Breast epithelium (tissue), 4 donors: ENCODE measurements at places on chromosomes 2 and 18. TPM values are rescaled to one million over a fixed set of nuclear protein-coding genes. Genes with fewer than 3 reads are reported as not detected.

DNA sequence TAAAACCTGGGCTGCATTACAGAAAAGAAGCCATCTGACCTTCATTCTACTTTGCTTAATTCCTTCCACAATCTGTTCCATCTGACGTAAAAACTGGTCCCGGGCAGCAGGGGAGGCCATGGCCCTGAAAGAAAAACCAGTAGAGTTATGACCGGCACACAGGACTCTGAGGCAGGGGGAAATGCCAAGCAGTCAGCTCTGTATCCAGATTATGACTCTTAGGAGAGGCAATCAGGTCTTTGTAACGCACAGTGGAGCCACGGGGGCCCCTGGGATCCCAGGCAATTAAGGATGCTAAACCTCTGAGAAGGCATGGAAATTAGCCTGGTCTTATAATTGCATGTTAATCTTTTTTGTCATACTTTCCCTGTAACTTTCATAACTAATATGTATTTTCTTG lies 78.4 kb downstream of the CCDC93 start:
- no peak for DNase-seq

DNA sequence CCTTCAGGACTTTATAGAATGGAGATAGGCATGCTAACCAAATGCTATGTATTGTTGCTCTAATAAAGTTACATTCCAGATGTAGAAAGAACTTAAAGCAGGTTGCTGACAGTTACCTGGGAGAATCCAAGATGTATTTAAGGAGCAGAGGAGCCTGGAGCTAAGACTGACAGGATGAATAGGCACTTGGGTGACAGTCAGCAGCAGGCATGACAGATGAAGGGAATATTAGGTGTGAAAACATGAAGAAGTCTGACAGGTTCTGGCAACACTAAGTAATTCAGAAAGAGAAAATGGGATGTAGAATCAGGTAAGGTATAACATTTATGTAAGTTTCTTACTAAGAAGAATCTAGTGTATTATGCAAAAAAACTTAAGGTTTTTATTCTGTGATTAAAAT lies 232.0 kb downstream of the DSC3 start:
- no peak for DNase-seq

DNA sequence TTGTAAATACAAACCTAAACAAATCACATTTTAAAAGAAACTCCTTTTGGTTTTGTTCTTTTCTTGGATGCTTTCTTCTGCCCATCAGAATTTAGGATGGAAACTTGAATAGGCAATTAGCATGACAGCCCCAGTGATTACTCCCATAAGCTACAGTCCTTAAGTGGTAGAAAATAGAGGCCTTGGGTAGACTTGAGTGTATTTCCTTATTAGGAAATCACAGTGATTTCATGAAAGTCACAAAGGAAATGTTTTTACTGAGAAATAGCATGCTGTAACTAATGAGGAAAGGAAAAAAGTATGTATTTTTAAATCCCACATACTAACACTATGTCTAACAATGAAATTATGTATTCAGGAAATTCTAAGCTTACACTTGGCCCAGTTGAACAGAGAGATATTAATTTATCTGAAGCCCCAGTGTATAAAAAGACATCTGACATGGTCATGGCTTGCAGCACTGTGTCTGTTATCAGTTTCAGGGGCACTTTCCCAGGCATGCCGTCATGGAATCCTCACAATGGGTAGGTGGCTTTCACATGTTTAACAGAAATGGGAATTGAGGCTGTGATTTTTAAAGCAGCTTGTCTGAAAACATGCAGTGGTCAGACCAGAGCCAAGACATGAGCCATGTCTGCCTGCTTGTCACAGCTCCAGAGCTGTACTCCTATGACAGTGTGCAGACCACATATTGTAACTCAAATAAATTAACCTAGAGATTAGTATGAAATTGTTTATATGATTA lies 79.7 kb upstream of the TRIB2 start:
- no peak for DNase-seq

Gene KIAA2012
- total RNA-seq = not detected

DNA sequence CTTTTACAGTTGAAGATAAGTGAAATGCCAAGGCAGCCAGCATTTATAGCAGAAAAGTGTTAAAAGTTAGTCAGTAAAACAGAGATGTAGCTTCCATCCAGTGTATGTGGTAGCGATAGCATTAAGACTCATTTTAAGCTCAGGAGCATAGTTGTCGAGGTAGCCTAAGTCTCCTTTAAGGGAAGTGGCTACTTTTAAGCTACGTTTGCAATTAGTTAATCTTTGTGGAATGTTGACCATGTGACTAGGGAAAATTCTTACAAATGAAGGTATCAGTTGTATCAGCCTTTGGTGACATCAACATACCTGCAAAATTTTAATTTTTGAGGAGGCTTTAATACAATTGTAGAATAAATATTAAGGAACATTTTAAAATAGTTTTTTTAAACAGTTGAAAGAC lies 61.9 kb downstream of the LHCGR start:
- no peak for DNase-seq

DNA sequence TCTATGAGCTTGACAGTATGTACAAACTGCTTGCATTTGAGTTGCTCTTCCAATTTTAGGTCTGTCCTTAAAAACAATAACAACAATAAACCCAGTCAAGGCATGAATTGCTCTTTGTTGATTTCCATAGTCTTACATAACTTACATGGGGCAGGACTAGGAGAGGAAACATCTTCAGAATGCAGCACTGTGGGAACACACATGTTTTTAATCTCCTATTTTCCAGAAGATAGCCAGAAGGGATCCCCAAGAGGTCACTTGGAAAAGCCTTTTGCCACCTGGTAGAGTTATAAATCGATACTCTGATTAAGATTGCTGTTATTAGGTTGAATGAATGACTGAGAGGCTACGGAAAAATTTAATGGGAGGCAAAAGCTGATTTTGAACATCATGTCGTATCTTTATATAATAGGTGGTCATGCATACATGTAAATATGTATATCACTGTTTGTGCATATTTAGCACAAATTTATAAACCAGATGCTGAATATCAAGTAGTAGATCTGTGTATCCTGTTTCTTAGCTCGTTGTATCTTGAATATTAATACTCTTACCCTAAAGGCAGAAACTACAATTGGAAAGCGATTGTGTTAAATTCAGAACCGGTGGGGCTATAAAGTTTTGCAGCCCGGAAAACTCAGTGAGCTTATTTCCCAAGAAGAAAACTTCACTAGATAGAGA lies 479.4 kb upstream of the TCF4 start:
- DNase-seq = no peak

Gene ZAP70
- 4.0 TPM for total RNA-seq

GRCh38 chr2:236238751-236239150 lies 25.5 kb downstream of the ASB18 start:
- no peak for DNase-seq

DNA sequence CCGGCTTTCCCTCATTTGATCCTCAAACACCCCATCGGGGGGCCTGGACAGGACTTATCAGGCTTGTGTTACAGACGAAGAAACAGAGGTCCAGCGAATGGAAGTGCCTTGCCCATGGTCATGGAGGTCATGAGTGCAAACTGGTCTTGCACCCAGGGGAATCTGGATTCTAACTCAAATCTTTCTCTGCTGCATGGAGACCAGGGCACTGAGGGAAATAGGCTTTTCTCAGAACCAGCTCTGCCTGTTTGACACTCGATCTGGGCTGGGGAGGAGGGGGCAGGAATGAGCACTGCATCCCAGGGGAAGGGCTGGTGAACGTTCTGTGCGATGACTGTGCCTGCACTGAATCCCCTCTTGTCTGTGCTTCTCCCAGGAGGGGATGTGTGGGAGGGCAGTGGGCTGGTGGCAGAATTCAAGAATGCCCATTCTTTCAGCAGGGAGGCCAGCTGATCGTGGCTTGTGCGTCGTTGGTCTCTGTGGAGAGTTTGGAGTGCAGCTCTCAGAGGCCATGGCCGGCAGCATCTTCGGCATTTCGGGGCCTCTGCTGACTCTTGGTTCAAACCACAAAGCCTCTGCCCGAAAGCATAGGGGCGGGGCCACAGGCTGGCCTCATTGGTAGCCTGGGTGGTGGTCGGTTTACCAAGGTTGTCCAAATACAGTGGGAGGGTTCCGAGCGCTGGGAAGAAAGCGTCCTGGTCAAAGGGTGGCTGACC lies 171.6 kb downstream of the DDX1 start:
- no peak for DNase-seq

GRCh38 chr2:68813596-68813995 lies 57.6 kb downstream of the BMP10 start:
- no peak for DNase-seq

Gene SLC5A7
- not detected for total RNA-seq

DNA sequence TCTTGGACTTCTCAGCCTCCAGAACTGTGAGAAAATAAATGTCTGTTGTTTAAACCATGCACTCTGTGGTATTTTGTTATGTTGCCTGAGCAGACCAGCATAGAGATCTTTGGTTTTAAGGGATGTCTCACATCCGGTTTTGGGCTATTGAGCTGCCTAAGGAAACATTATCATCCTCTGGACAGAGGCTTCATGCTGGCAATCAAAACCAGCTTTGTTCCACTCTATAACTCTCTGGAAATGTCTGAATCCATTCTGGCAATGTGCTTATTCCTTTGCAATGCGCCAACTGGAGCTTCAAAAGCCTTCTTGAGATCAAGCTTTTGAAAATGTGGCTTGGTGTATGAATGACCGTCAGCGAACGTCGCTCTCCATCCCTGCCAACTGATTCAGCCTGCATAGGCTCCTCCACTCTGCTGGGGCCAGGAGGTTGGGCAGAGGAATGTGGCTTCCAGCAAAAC lies 183.6 kb upstream of the MGAT5 start:
- no peak for DNase-seq

DNA sequence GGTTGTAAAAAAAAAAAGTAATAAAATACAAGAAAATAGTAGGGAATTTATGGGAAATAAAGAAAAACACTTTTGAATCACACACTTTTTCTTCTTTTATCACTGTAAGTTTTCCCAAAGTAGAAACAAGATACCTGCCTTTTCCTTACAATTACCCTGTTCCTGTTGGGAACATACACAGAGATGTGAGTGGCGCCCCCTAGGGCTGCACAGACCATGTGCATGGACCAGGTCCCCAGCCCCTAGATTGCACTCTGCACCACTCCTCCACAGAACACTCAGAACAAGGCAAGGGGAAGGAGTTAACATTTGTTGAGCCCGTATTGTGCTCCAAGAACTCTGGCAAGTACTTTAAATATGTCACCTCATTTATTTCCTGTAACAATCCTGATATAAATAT lies 118.7 kb upstream of the NRP2 start:
- no peak for DNase-seq

GRCh38 chr2:225864394-225864793 lies 464.9 kb downstream of the NYAP2 start:
- DNase-seq = no peak

- no peak for DNase-seq
These were observed 1601.2 kb upstream of the CELF4 start for GRCh38 chr18:39166776-39167175.

DNA sequence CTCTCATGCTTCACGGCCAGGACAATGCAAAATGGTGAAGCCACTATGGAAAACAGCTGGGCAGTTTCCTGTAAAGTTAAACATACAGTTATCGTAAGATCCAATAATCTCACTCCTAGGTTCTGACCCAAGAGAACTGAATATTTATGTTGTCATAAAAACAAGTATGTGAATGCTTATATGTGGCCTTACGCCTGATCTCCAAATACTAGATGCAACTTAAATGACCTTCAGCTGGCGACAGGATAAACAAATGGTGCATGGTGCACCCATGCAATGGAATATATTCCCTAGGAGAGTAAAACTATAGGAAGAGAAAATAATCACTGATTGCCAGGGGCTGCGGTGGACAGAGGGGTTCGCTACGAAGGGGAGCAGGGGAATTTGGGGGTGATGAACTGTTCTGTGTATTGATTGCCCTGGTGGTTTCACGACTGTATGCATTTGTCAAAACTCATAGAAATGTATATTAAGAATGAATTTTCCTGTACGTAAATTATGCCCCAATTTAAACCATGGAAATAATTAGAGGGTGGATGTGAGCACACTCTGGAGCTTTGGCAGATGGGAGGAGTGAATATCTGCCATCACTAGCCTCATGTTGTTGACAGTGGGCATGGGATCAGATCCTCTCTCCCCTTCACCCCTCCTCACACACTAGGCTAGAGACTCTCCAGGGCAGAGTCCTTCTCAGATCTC lies 100.8 kb upstream of the MYCN start:
- no peak for DNase-seq

Gene KCNJ3
- total RNA-seq = under 0.01 TPM

GRCh38 chr18:78542204-78542603 lies 437.4 kb upstream of the SALL3 start:
- peak; percentile 83 for DNase-seq

Gene GREB1
- total RNA-seq = 83.6 TPM

GRCh38 chr2:97870396-97870843 lies 125.3 kb downstream of the TMEM131 start:
- DNase-seq = peak; percentile 71

Gene KCNJ13
- total RNA-seq = 0.73 TPM

GRCh38 chr2:196206804-196207203 lies 35.4 kb upstream of the STK17B start:
- DNase-seq = no peak

DNA sequence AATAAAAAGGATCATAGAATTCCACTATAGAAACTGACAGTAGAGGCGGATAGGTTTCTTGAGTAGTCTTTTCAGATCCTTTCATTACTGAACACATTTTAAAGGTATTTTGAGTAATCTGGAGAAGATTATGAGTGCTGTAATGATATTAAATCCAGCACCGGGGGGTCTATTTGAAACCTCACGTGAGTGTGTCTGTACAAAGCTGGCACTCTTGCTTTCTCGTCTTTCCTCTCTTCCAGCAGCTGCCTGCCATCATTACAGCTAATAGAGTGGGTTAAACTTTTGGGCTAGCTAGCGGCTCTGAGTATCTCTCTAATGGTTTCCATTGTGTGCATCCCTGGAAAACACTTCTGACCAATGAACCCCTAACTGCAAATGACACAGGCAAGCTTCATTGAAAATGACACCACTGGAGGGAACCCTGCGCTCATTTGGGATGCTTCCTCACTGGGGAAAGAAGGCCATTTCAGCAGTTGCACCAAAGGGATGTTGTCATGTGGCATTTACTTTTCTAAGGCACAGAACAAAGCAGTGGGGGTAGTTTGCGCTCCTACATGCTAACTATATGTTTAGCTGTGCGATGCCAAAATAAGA lies 101.0 kb downstream of the HRH4 start:
- no peak for DNase-seq

Gene RIT2
- total RNA-seq = not detected
